Stimulated activated CD8-positive, alpha-beta memory T cell treated with anti-CD3 and anti-CD28 coated beads, Interleukin-7, amount 100 ng/mL, for 1 hour (primary cell): ENCODE measurements at places on chromosomes 3 and 15.

DNA sequence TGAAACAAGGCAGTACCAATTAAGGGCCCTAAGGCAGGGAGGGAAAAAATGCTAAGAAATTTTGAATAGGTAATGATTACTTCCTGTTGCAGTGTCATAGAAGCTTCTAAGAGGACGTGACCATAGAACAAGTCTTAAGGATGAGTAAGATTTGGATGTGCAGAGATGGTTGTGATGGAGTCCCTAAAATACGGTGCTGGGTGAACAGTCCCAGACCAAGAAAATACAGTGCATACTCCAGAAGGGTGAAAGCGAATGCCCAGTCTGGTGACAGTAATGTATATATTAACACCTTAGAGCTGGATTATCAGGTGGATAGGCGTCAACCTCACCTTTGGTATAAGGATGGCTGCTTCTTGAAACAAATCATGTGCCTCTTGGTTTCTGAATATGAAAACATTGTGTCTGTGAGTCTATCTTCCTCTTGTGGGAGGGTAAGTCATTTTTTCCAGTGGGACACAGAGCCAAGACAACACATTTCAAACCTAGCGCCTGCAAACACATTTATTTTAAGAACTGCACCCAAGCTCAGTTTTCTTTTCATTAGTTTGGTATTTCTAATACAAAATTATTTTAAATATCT lies 101.2 kb upstream of the TP63 start:
- DNase-seq = no peak

GRCh38 chr3:123449102-123449996 lies 459 bp upstream of the ADCY5 start:
- no peak for DNase-seq

GRCh38 chr3:121869736-121870135 lies 24.5 kb upstream of the SLC15A2 start:
- DNase-seq = no peak

GRCh38 chr3:140585828-140586227 lies 92.0 kb upstream of the TRIM42 start:
- DNase-seq = no peak

DNA sequence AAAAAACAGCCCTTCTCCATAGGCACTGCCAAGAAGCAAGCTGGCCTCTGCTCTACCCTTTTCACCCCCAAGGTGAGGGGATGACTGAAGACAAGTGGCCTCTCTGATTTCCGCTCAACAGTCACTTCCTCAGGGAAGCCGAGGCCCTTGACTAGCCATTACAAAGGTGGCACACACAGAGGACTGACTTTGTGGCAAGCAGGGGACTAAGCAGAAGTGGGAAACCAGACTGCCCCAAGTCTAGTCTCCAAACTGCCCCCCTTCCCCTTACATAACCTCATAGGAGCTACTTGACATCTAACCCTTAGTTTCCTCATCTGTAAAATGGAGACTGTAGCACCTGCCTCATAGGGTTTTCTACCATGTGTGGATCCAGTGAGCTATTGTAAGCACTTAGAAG lies 118.9 kb downstream of the FOXP1 start:
- DNase-seq = no peak

- no peak for DNase-seq
Observed at GRCh38 chr3:72109327-72110259, 324.6 kb upstream of the PROK2 start.

DNA sequence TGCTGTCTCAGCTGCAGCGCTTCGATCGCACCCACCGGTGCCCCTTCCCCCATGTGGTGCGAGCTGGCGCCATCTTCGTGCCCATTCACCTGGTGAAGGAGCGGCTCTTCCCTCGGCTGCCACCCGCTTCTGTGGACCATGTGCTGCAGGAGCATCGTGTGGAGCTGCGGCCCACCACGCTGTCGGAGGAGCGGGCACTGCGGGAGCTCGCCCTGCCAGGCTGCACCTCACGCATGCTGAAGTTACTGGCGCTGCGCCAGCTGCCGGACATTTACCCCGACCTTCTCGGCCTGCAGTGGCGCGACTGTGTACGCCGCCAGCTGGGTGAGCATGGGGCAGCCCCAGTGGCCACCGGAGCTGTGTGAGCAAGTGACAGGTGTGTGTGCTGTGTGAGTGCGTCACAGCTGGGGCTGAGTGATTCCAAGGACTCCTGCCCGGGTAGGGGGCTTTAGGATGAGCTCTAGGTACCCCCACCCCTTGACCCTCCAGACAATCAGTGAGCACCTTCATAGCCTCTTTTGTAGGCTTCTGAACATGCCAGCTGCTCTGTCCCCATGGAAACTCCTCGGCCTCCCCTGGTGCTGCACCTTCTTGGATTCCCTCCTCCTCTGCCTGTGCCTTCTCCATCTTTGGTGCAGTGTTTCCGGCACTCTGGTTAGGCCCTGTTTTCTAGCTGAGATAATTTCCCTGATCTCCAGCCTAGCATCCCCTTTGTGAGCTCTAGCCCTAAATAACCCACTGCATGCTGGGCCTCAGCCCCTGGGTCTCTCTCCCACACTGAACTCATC lies 7.0 kb downstream of the C15orf39 start:
- no peak for DNase-seq

GRCh38 chr3:115042351-115042750 lies 104.7 kb downstream of the ZBTB20 start:
- DNase-seq = no peak

GRCh38 chr3:125045965-125046364 lies 9.8 kb downstream of the HEG1 start:
- no peak for DNase-seq

- no peak for DNase-seq
Observed at GRCh38 chr3:167859610-167860009, 124.1 kb downstream of the SERPINI1 start.

GRCh38 chr15:82108489-82109078 lies 62.8 kb upstream of the MEX3B start:
- DNase-seq = peak; percentile 23

DNA sequence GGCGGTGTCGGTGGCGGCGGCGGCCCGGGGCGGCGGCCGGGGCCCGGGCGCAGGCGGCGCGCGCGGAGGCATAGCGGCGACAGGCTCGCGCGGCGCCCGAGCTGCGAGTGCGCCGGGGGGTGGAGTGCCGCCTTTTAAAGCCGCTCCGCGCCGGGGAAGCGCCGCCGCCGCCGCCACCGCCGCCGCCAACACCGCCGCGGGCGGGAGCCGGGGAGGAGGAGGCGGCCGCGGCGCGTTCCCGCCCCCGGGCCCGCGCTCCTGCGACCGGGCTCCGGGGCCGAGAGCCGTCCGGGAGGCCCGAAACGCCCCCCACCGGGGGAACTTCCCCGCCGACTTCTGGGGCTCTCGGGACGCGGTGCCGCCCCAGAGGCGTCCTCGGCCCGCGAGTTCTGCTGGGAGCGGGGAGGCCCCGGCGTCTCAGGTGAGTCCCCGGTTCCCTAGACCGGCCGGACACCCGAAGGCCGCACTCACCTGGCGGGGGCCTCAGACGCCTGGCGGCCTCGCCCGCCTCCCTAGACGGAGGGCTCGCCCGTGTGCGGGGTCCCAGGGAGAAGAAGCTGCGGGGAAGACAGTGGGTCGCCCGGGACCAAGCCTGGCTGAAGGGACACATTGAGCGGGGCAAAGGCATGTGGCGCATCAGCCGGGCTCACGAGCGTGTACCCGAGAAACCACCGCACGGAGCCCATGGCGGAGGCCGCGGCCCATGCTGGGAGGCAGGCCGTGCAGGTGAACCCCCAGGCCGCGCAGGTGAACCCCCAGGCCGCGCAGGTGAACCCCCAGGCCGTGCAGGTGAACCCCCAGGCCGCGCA lies at the start of gene PCSK6:
TSS of gene PCSK6 (minus strand) at position 109 of the 809 bp plus-strand sequence. CDS start at position 72, 37 bp downstream.
- no peak for DNase-seq
